ENCODE measurements at places on chromosomes 11 and 22.

- no peak for DNase-seq
These were observed 108.1 kb downstream of the TSPAN18 start for GRCh38 chr11:44834846-44835245.

- DNase-seq, result no peak
These were observed 21.6 kb downstream of the MAFF start for GRCh38 chr22:38223289-38223960.

DNA sequence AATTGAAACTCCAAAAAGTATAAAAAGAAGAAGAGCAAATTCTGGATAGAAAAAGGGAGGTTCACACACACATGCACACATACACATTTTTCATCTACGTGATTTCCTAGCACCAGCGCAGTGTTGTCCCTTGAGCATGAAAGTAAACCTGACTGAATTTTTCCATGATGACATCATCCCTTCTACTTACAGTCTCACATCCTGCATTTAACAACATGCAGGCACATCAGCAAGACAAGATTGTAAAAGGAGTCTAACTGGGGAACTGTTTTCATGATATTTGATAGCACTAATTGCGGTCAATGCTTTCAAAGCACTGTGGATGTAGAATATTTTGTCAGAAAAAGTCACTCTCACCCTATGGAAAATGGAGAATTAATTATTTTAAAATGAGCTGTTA is 36.6 kb downstream of the GAS2 start:
- DNase-seq, result peak; percentile 87

DNA sequence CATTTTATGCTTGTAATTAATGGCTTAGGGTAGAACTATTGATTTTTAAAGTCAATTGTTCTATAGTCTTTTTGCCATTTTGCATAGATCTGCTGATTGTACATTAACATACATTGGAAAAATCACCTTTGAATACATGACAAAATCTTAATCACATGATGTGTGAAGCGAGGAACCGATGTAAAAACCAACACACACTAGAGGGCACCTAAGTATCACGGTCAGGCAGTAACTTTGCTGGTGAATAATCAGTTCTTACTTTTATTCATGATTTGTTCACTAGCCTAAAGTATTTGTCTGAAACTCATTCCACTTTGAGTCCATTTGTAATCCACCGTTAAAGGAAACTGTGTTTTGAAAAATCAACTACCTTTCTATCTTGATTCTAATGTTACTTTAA is 28.2 kb downstream of the JHY start:
- no peak for DNase-seq

GRCh38 chr11:65556470-65557279 is 1.5 kb downstream of the LTBP3 start:
- DNase-seq, result no peak
